ENCODE measurements at places on chromosomes 6 and 20.
A peak's percentile ranks its signal among the peaks of the same experiment; 100 is the strongest.

DNA sequence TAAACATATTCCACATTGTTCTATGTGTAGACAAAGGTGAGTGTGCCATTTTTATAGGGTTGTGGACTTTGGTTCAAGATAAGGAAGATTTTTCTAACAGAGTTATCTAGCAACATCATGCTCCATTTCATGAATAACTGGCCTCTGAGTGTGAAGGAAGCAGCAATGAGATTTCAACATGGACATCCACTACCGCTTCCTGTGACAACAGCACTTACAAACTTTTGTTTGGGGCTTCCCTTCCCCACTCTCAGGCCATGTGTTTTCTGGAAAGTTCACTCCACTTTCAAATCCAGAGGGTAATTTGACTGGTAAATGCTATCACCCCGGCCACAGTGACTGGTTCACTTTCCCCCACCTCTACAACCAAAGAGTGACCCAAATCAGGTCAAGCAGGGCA, 38.1 kb upstream of the PROKR2 start:
- no peak for DNase-seq

- DNase-seq, result no peak
Observed at GRCh38 chr6:129393654-129394053, 316.3 kb downstream of the ARHGAP18 start.

DNA sequence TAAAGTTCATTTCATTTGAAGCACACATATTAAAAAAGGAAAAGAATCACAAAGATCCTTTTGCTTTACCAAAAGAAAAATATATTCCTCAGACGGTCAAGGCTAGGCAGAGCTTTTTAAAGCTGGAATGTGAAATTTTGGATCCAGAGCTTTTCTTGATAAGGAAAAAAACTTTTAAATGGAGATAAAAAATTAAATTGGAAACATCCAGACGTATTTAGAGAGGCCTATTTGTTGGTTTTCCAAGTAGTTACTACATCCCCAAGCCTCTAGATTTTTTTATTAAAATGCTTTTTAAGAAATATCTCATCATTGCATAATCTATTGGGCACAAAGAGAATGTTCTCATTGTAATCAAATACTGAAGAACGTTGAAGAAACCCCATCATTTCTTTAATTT, 385.7 kb upstream of the CITED2 start:
- DNase-seq, result no peak

DNA sequence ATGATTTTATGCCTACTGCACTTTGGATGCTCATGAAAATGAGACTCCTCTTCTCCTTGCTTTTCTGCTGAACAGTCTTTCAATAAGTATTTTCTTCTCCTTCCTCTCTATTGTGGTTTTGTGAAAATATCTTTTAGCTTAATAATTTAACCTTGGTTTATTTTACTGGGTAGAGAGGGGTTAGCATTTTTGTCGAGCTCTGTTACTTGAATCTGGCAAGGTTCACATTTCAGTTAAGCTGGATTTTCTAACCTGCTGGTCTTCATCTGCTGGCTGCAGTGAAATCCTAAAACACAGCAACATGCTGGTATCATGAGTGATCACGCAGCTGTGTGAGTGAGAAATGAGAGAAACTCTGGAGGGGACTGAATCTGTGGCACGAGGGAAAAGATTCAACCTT, 222.7 kb upstream of the NOX3 start:
- DNase-seq, result no peak

DNA sequence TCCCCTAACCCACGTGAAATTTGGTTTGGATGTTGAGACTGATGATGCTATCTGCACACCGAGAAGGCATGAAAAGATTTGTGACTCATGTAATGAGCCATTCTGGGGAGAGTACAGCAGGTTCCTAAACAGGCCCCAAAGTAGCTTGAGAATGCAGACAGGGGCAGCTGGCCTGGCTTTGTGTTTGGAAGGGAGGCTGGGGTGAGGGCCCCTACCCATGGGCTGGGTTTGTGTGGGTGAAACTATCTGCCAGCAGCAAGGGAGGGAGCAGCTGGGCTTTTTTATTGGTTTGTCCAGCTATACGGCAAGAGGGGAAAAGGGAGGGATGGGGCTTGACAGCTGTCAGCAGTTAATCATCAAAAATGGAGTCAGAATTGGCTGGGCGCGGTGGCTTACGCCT, 87.0 kb upstream of the RNF24 start:
- DNase-seq, result no peak

DNA sequence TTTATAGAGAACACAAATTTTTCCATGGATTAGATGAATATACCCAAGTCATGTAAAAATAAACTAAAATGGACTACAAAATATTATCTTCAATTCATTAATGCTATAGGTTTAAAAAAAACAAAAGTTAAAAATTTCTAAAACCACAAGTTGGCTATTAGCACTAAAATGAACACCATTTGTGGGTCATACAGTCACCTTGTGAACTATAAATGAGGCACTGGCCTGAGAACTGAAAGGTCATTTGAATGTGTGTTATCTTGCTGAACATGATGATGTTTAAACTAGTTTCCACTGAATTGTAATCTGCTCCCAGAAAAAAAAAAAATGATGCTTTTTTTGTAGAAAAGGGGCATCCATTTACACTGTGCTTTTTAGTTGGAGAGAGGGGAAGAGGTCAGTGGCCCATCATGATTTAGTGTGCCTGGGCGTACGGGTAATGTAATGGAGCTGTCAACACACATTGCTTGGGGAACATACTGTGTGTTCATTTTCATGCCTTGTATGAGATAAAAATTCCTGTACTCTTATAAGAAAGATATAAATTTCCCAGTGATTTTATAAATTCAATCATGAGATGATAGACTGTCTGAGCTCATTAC, 96.6 kb upstream of the FKBP1C start:
- DNase-seq, result no peak

DNA sequence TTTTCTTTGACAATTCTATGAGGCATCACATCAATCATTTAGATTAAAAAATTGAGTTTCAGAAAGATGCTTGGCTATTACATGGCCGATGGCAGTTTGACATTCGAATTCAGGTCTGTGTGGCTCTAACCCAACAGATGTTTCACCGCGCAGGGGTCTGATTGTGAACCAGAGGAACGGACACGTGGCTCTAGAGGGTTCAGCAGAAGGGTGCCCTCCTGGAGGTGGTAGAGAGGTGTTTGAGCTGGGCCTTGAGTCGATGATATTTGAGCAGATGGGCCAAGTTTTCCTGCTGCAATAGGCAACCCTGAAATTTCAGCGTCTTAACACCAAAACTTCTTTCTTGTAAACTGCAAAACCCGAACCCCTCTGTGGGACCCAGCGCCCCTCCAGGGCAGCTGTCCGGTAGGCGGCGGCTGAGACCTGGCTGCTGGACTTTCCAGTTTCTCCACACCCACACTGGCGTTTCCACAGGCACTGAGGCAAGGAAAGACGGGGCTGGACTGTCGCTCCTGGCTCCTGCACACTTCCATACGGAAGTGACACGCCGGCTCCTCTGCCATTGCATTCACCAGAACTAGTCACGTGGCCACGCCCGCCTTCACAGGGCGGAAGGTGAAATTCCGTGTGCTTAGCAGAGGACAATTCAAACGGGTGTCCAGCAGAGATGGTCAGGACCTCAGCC, 11.3 kb upstream of the AFDN start:
- no peak for DNase-seq

GRCh38 chr20:61731363-61732181, 334.1 kb downstream of the TAF4 start:
- no peak for DNase-seq

DNA sequence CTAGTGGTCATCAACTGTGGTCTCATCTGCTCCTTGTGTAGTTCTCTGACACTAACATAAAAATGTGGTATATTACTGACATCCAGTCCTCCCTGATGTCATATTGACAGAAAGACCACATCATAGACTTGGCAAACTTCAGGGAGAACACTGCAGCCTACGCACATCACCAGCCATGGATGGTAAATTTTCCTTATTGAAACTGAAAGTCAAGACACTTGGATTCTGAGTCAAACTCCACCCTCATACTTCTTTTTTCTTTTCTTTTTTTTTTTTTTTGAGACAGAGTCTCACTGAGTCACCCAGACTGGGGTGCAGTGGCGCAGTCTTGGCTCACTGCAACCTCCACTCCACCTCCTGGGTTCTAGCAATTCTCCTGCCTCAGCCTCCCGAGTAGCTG, 25.4 kb downstream of the NDRG3 start:
- DNase-seq, result no peak

- DNase-seq, result no peak
Observed at GRCh38 chr6:80733641-80734040, 627.2 kb downstream of the BCKDHB start.

GRCh38 chr6:134549854-134550253, 231.9 kb upstream of the SGK1 start:
- DNase-seq, result no peak

GRCh38 chr6:106534564-106534982, 94.7 kb downstream of the RTN4IP1 start:
- peak; percentile 72 for DNase-seq

- DNase-seq, result no peak
Observed at GRCh38 chr6:3912361-3913076, 63.3 kb downstream of the FAM50B start.

DNA sequence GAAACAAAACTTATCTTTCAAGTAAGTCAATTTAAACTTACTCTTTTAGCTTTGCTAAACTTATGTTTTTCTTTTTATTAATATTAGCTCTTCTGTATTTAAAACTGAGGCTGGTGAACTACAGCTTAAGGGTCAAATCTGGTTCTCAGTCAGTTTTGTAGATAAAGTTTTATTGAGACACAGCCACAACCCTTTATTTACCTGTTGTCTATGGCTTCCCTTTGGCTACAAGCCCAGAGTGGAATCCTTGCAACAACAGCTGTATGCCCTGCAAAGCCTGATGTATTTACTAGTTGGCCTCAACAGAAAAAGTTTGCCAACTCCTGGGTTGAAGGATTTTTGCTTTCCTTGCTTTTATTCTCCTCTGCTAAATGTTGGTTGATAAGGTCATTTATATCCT, 491.4 kb upstream of the RNF217 start:
- no peak for DNase-seq

DNA sequence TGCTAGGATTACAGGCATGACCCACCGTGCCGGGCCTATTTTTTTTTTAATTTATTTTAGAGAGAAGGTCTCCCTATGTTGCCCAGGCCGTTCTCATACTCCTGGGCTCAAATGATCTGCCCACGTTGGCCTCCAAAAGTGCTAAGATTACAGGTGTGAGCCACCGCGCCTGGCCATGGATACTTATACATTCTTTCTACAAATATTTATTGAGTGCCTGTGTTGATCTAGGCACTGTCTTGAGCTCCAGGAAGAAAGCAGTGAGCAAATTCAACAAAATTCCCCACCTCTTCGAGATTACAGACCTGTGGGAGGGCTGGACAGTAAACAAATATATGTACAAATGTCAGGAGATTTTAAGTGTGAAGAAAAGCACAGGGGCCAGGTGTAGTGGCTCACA, 37.9 kb downstream of the MGME1 start:
- no peak for DNase-seq

GRCh38 chr6:106141441-106142237, 55.5 kb downstream of the PRDM1 start:
- DNase-seq, result no peak

DNA sequence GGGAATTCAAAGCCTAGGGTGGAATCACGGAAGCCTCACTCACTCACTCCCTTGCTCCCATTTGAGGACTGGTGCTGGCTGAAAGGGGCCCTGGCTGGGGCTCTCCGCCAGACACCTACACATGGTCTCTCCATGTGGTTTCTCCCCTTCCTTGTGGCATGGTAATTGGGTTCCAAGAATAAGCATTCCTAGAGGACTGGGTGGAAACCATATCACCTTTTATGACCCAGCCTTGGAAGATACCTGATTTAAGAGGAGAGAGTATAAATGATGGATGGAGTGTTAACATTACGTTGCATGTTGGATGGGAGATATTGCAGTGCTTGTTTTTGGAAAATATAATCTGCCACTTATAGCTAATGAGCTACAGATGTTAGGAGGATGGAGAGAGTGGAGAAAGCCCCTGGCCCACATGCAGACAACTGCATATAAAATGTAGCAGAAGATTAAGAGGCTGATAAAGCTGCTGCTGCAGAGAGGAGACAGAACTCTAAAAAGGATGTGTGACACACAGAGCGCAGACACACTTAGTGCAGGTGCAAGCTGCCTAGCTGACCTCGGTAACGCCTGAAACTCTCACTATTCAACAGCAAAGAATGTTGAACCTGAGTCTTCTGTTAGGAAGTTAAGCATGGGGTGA, 23.3 kb upstream of the CDKN1A start:
- no peak for DNase-seq

GRCh38 chr6:56505512-56506260, 137.0 kb downstream of the DST start:
- DNase-seq, result no peak

Data from T-helper 1 cell (primary cell).